Stimulated activated CD4-positive, alpha-beta T cell treated with anti-CD3 and anti-CD28 coated beads, Interleukin-4, amount 100 ng/mL, for 1 hour (primary cell): ENCODE measurements at places on chromosomes 7 and 10.

DNA sequence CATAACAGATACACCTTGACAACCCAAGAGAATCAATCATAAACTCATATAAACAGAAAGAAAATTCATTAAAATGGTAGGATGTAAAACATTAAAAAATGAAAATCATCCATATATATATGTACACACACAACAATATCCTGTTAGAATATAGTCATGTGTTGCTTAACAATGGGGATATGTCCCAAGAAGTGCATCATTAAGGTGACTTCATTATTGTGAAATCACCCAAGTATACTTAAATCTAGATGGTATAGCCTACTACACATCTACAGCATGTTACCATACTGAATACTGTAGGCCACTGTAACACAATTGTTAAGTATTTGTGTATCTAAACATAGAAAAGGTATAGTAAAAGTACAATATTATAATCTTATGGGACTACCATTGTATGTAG lies 115.8 kb upstream of the TMEM168 start:
- no peak for DNase-seq

DNA sequence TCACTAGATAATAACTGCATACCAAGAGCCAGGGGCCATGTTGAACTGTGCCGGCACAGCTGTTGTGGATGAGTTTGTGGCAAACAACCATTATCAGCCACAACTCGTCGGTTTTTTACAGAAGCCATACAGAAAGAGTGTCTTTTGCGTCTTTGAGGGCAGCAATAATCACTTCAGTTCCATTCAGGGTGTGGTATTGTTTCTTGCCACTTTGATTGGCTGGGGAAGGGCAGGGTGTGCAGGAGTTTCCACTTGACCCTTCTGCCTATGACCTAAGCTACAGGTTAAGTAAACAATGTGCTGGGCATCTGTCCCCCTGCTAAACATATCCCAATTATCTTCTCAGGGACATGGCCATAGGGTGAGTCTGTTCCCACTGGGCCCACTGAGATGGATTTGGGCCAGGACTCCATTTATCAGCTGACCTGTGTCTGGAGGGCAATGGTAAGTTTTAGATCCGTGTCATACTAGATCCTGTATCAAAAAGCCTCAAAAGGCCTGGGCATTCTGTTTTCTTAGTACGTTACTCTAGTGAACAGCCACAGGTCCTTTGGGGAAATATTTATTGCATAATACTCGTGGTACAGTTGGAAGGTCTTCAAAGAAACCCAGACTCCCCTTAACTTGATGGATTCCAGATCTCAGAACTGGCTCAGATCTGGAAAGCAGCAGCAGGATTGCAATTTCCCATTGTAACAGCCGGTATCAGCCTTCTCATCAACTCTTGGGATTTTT lies 15.9 kb downstream of the ZNF3 start:
- no peak for DNase-seq

DNA sequence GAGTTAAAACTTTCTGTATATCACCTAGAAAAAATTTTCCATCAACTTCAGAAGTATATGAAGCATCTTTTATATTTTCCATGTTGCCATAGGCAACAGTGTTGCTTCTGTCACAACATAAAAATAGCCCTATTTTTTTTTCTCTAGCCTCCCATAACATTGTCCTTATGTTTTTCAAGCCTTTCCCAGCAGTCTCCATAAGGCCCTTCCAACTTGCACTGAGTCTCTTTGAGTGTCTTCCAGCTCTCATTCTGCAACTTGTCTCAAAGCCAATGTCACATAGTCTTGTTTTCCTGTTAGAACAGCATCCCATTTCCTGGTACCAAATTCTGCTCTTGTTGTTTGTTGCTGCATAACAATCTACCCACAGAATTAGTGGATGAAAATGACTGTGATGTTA lies 1055.5 kb upstream of the GHITM start:
- DNase-seq: no peak

DNA sequence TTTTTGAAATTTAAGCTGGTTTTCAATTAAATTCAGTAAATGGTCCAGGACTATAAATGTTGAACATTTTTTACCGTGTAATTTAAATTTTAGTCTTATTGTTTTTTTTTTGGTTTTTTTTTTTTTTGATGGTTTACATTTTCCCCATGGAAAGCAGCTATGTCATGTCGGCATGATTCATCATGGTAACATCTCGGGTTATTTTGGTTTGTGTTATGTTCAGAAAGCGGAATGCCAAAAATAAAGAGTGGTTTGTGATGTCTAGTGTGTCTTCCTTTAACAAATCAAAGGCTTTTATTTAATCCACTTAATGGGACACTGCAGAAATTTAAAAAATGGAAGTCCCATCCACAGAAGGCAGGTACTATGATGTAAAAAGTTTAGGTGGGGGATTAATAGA lies 58.5 kb downstream of the TRUB1 start:
- DNase-seq: no peak

DNA sequence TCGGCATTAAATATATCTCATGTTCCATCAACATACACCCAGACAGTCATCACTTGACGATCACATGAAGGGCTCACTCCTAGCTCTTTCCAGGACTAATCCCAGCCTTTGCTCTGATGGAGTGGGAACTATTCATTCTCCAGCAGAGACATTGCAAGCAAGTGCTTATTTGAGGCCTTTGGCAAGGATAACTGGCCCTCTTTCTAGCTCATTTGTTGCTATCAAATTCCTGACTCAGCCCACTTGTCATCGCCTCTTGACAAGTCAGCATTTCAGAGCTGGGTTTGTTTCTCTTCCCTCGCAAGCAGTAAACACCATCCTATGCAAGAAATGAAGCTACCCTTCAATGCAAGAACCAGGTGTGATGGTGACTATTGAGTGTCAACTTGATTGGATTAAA lies 1165.7 kb upstream of the AUTS2 start:
- no peak for DNase-seq

GRCh38 chr7:155449869-155450557 lies 7.9 kb upstream of the EN2 start:
- no peak for DNase-seq

- DNase-seq: no peak
Measured at GRCh38 chr10:101110856-101111523, 20.1 kb upstream of the TLX1 start.

GRCh38 chr7:93228302-93228701 lies 2.0 kb upstream of the HEPACAM2 start:
- DNase-seq: no peak
